AG08395 (cell line): ENCODE measurements at places on chromosomes 11 and 22.
A peak's percentile ranks its signal among the peaks of the same experiment; 100 is the strongest.

GRCh38 chr11:118240999-118241763 lies 11.0 kb downstream of the MPZL3 start:
- DNase-seq = peak; percentile 24

DNA sequence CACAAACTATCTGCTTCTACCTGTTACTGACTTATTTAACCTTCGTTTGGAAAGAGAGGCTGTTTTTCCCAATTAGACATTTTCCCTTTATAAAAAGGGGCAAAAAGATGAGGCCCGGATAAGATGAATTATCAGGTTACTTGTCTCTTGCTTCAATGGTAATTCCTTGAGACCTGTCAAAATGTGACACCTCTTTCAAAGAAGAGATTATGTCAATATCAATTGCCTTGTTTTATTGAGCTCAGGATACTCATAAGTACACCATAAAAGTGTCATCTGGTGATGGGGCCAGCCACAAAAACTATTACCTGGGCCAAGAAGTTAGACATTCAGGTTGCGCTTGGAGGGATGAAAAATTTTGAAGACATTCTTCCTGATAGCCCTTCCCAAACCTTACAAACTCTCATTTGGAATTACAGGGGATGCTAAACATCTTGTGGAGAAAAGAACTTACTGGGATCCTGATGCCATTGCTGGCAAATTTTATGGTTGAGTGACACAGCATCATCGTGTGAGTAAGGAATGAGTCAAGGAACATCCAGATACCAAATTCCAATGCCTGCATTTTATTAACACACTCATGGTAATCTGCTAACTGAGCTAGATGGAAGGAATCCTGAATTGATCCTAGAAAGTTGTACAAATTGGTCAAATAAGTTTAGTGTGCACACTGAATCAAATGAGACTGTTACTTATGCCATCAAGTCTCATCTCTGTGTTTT lies 1071.2 kb downstream of the LRRC4C start:
- peak; percentile 74 for DNase-seq

DNA sequence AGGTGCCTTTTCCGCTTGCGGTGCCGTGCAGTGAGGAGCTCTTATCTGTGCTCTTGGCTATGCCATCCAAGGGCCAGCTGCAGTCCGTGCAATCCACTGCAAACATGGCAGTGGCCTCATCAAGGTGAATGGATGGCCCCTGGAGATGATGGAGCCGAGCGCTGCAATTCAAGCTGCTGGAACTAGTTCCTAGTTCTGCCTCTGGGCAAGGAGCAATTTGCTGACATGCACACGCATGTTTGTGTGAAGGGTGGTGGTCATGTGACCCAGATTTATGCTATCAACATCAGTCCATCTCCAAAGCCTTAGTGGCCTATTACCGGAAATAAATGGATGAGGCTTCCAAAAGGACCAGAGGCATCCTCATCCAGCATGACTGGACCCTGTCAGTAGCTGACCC lies 3.1 kb upstream of the EHD1 start:
- no peak for DNase-seq

DNA sequence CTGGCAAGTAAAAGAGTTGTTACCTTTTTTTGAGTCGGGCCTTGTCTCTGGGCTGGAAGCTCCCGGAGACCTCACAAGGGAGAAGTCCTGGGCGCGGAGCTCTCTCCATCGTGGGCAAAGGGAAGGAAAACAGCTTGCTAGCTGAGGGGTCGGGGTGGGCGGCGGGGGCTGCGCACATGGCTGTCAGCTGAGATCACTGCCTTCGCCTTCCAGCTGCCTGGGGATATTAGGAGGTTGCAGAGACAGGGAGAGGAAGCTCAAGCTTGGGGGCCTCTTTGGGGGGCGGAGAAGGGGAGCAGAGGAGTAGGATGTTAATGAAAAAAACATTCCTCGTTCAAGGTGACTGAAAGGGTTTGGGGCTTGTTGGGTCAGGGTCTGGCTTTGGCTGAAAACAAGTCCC lies 49.2 kb upstream of the ALX4 start:
- no peak for DNase-seq

DNA sequence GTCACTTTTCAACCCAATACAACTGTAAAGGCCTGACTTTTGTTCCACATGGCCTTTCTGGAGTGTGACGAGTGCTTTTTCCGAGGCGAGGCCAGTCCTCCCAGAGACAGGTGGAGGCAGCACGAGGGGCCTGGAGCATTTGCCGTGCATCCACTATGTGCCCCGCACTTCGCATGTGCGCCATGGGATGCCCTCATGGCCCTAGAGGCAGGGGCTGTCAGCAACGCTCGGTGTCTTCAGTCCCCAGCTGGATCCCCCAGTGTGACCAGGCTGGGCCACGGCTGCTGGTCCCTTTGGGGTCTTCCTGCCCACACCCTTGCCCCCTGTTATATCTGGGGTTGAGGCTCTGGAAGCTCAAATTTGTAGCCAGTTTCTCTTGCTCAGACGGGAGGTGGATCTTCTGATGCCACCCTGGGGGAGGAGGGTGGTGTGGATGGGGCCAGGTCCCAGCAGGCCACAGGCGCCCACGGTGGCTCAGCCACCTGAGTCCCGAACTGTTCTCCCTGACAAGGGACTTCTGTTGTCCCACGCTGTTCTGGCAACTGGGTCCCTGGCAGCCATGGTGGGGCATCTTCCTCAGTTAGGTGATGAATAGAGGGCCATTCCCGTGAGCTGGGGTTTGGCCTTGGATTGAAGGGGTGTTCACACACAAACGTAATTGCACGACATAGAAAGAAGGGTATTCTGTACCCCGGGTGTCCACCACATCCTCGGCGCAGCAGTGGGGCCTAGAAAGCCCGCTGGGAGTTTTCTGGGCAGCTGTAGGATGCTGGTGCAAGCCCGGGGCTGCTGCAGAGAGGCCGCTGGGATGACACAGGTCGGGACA lies 100.9 kb downstream of the CTTN start:
- DNase-seq = no peak

GRCh38 chr22:37970864-37971263 lies 13.5 kb downstream of the SOX10 start:
- no peak for DNase-seq

DNA sequence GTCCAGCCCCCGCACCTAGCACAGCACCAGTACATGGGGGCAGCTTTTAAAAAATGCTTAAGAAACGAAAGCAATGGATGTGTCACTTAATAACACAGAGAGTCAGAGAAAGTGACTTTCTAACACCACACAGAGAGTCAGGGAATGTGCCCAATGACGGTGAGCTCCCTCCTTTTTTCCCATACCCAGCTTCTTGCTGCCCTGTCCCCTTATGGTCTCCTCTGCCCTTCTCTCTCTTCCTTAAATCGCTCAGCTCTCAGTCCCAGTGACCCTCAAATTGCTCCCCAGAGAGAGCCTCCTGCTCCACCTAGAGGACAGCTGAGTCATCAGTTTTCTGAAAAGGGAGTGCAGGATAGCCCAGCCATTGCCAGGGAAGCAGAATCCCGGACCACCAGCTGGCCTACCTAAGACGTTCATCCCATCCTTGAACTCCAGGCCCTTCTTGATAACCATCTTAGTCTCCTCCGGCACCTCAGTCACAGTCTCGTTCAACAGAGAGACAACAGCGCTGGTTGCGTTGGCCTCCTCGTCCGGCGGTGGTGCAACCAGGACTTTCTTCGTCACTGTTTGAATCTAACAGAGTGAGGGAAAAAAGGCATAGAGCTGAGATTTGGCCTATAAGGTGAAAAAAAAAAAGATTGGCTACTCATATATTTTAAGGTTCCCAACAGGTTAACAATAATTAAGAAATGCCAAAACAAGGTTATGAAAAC lies 113.5 kb downstream of the SLC1A2 start:
- DNase-seq = peak; percentile 55

- no peak for DNase-seq
Measured at GRCh38 chr11:34758262-34758661, 137.4 kb downstream of the EHF start.

GRCh38 chr11:66315921-66316811 lies 678 bp downstream of the CD248 start:
- DNase-seq = no peak

- DNase-seq = peak; percentile 86
Measured at GRCh38 chr22:35601743-35602615, 15.2 kb downstream of the MB start.

GRCh38 chr22:35552196-35552842 lies 11.7 kb downstream of the RASD2 start:
- peak; percentile 50 for DNase-seq

DNA sequence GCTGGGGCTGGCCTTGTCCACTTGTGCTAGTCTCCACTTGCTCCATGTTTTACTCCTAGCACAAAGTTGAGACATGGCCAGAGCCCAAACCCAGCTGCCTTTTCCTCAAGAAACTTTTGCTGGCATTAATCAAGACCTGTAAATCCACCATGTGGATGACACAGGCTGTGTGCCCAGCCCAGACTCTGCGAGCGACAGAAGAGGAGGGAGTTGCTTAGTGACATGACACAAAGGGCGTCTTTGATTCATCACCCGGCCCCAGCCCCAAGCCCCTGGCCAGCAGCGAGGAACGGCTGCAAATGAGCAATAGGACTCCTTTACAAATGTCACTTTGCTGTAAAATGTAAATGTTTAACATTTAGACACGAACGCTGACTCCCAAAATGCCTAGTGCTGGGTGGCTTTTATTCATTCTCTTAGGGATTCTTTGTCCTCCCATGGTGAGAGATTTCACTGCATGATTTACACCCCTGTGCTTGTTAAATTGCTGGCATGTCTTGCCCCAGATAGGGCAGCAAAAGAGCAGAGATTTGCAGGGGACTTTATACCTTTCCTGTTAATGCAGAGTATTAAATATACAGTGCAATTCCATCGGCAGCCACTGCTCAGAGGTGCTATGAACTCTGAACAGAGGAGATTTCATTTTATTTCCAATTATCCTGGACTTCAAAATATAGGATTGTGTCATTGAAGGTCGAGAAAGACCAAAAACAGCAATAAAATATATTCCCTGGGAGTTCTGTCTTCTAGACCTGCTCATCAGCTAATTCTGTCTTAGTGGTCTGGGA lies 263.6 kb upstream of the NCAM1 start:
- no peak for DNase-seq

GRCh38 chr11:121439337-121439736 lies 12.8 kb upstream of the SORL1 start:
- DNase-seq = no peak

DNA sequence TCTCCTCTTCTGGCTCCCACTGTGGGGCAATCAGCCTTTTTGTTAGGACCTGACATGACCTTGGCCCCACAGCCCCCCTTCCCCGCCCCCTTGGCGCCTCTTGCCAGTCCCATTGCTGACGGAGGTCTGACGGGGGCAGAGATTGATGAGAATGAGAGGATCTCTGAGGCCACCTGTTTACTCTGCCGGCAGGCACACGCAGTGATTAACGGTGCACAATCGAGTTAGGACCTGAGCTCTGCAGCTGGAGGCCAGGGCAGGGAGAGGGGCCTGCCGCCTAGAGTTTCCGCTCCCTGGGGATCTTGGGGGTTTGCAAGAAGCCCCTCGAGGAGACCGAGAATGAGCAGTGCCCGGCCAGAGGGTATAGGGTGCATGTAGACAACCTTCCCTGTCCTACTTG lies 6.8 kb upstream of the CHRM1 start:
- no peak for DNase-seq

DNA sequence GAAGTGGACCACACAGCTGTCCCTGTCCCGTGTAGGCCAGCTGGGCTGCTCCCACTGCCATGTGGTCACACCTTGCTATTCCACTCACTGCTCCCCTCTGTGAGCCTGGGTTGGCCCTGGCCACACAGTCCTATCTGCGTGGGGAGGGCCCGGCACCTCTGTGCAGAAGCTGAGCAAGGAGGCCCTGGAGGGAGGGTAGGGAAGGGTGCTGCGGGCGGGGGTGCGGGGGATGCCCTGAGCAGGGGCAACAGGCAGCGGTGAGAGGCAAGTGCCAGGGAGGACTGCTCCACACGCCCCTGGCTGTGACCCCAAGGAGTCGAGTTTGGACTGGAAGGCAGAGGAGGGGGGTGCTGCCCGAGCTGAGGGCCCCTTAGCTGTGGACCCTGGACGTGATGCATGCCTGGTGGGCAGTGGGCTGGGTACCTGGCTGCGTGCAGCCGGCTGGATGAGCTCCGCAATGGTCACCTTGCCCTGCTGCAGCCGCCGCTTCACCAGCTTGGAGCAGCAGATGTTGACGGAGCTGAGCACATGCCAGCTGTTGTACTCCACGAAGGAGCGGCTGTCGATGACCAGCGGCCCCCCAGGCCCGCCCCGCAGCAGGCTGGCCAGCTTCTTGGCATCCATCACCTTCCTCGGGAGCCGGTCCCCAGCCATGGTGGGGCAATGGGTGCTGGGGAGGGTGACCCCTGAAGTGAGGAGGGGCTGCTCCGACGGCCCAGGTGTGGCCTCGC lies 6.7 kb downstream of the DUSP8 start:
- DNase-seq = no peak

- DNase-seq = no peak
Measured at GRCh38 chr11:69105461-69106030, 50.2 kb upstream of the SMIM38 start.

DNA sequence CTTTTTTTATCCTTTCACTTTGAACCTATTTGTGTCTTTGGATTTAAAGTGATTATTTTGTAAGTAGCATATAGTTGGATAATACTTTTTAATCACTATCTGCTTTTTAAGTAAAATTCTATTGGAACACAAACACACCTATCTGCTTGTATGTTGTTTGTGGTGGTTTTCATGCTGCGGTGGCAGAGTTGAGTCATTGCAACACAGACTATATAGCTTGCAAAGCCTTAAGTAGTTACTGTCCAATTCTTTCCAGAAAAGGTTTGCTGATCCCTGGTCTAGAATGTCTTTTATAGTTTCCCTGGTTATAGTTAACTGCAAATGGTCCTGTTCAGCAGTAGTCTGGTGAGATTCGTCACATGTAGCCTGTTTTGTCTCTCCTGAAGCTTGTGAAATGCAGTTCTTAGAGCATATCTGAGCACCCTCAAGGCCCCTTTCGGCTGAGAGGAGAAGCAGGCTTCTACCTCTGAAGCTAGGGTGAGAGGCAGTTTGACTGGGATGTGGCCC lies 21.5 kb downstream of the SHANK3 start:
- DNase-seq = no peak

DNA sequence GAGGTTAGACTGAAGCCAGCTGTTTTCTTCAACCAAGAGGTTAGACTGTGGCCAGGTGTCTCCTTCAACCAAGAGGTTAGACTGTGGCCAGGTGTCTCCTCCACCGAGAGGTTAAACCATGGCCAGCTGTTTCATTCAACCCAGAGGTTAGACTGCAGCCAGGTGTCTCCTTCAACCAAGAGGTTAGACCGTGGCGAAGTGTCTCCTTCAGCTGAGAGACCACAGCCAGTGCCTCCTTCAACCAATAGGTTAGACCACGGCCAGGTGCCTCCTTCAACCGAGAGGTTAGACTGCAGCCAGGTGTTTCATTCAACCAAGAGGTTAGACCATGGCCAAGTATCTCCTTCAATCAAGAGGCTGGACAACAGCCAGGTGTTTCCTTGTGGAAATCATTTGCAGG lies 498.1 kb downstream of the TBC1D22A start:
- DNase-seq = no peak

DNA sequence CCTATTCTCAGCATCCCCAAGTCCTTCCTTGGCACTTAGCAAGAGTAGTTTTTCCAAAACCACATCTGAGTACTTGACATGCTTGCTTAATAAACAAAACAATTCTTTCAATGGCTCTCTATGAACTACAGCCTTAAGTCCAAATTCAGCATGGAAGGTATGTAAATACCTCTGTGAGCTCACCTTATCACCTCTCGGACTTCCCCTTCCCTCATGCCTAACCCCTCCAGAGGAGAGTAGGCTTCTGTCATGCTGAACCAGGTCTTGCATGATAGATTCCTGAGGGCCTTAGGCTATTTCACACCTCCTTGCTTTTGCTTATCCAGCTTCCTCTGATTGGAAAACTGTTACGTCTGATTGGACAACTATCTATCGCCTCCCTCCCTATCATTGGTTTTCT lies 312.9 kb upstream of the CCDC90B start:
- DNase-seq = no peak
